ENCODE measurements at places on chromosomes 1 and 21.

DNA sequence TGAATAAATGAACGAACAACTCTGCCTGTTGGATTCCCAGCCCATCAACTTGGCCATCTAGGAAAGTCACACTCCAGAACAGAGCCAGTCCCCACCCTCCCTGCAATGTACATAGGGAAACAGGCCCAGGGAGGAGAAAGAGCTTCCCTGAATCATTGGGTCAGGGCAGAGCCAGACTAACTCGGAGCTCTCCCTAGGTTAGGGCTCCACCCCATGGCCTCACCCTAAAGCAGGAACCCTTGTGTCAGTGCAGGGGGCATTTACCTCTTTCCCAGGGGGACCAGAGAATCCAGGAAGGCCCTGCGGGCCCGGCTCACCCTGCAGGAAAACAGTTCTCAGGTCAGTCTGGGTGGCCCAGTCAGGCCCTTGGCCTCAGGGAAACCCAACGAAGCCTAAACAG is 11.6 kb downstream of the COL9A2 start:
- no peak for DNase-seq

GRCh38 chr1:91643431-91643830 is 142.8 kb downstream of the CDC7 start:
- DNase-seq, result no peak

GRCh38 chr1:56045062-56045461 is 534.3 kb downstream of the PLPP3 start:
- no peak for DNase-seq

GRCh38 chr21:45378258-45378966 is 26.6 kb upstream of the COL18A1 start:
- no peak for DNase-seq

DNA sequence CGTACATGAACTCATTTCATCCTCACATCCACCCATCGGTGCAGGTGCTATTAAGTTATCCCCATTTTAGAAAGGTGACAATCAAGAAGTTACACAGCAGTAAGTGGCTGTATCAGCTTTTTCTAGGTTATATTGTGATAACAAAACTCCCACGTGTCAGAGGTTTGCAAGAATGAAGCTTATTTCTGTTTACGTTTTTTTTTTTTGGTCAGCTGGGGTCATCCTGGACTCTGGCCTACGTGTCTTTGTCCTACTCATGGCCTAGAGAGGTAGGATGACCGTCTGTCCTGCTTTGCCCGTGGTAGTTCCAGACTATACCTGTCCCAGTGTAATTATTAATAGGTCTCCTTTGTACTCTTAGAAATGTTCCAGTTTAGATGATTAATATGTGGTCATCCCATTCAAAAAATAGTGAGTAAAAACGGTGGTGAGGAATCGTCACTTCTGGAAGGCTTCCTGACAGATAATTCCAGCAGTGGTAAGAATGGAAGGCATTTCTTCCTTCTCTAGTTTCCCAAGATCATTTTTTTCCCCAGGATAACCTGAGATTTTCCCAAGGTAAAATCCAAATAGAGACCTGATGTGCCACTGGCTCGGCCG is 64.2 kb upstream of the KIF26B start:
- DNase-seq, result no peak
